ENCODE measurements at places on chromosomes 2 and 18.

GRCh38 chr2:2850859-2851258 is 519.8 kb upstream of the MYT1L start:
- DNase-seq: no peak

DNA sequence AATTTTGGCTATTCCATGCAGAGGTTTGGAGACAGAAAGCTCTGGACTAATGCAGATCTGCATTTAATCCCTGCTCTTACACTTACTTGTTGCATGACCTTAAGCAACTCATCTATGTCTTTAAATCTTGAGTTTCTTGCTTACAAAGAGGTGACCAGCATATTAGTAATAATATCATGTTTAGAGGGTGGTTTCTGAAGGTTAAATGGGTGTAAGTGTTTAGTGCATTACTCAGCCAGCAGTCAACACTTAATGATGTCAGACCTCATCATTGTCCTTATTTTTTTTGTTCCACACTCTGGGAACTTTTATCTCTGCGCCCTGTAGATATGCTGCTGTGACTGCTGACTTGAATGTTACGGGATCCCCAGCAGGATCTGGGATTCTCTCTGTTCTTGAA is 1.7 kb downstream of the IL1RL1 start:
- DNase-seq: no peak

DNA sequence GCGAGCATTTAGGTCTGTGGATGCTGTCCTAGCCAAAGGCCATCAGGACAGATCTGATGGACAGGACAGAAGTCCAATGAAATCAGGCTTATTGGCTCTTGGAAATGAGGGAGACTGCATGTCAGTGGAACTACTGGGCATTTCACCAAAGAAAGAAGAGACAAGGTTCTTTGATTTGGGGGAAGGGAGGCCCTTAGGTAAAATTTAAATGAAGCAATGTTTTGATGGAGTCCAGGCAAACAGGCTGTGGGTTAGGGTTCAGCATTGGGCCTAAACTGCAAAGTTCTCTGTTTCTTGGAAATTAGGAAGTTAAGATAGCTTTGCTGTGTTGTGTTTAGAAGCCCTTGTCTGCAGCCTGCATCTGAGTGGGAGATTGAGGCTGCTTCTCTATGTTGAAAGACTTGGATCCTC is 31.6 kb upstream of the RNF149 start:
- no peak for DNase-seq

- DNase-seq: no peak
Measured at GRCh38 chr2:20042531-20042930, 8.9 kb downstream of the LAPTM4A start.
